ENCODE measurements at places on chromosomes 6 and 20.

- DNase-seq = no peak
Observed at GRCh38 chr6:45689926-45690615, 312.3 kb upstream of the SUPT3H start.

DNA sequence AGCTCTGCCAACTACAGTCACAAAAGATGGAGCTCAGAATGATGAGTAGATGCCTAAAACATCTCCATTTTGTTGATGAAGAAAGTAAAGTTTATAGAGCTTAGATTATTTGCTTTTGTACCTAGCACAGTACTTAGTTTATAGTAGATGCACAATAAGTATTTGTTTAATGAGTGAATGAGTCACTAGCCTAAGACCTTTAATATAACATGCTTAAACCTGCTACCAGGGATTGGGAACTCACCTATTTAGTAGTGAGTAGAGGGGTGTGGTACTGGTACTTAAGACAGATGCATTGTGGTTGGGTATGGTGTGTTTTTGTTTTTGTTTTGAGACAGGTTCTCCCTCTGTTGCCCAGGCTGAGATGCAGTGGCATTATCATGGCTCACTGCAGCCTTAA is 35.8 kb downstream of the TRIM38 start:
- DNase-seq = no peak

GRCh38 chr6:131029626-131030297 is 33.3 kb downstream of the EPB41L2 start:
- DNase-seq = no peak

DNA sequence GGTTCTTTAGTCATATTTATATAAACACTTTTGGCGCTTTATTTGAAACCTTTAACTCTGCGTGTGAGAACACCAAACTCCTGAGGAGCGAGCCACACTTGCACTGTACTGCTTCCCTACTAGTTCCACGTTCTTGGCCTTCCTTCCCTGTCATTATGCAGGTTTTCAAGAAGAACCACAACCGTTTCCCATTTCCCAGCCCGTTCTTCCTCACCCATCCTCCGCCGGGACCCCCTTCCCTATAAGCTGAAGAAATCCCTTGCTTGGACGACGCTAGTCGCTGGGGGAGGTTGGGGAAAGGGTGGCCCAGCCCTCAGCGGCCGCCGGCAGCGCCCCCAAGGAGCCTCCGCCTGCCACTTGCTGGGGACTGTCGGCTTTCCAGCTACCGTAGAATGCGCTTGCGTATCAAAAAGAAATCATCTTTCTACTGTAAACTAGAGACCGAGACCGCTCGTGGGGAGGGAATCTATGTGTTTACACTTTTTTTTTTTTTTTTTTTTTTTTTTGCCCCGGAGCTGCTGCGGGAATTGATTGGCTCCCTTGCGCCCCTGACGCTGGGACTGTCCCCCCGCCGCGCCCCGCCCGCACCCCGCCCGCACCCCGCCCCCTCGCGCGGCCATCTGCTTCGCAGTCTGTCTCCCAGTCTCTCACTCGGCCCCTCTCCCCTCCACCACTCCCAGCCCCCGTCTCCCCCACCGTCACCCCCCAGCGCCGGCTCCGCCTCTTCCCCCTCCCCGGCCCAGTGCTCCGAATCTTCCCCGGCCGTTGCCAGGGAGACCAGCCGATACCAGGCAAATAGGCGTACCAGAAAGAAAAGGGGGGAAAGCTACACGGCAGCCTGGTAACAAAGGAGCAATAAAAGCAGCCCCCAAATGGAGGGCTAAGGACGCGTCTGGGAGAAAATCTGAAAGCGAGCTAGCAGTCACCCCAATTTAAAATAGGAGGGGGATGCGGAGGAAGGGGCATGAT is 2.3 kb upstream of the MARCKS start:
- no peak for DNase-seq

GRCh38 chr6:40563111-40563510 is 24.1 kb downstream of the LRFN2 start:
- DNase-seq = no peak

- no peak for DNase-seq
Observed at GRCh38 chr6:168216751-168217191, 102.8 kb downstream of the DACT2 start.

DNA sequence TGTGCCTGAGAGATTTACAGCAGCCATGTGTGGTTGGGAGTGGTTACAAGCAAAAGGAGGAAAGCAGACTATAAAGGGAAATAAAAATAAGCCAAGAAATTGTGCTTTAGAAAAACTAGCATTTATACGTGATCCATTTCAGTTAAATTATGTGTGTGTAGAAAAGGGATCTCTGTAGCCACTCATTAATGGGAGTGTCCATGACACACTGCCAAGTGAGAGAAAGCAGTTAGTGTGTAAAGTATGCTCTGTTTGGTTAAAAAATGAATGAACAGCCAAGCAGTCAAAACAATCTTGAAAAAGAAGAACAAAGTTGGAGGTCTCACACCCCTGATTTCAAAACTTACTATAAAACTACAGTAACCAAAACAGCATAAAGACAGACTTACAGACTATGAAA is 67.9 kb upstream of the GGTLC1 start:
- DNase-seq = no peak

- DNase-seq = no peak
Observed at GRCh38 chr20:58555078-58555765, 40.0 kb upstream of the APCDD1L start.

GRCh38 chr20:51631953-51632352 is 89.4 kb upstream of the NFATC2 start:
- DNase-seq = no peak

GRCh38 chr6:118319894-118320649 is 228.0 kb upstream of the PLN start:
- no peak for DNase-seq

GRCh38 chr6:137036566-137037300 is 8.0 kb downstream of the IL20RA start:
- no peak for DNase-seq

DNA sequence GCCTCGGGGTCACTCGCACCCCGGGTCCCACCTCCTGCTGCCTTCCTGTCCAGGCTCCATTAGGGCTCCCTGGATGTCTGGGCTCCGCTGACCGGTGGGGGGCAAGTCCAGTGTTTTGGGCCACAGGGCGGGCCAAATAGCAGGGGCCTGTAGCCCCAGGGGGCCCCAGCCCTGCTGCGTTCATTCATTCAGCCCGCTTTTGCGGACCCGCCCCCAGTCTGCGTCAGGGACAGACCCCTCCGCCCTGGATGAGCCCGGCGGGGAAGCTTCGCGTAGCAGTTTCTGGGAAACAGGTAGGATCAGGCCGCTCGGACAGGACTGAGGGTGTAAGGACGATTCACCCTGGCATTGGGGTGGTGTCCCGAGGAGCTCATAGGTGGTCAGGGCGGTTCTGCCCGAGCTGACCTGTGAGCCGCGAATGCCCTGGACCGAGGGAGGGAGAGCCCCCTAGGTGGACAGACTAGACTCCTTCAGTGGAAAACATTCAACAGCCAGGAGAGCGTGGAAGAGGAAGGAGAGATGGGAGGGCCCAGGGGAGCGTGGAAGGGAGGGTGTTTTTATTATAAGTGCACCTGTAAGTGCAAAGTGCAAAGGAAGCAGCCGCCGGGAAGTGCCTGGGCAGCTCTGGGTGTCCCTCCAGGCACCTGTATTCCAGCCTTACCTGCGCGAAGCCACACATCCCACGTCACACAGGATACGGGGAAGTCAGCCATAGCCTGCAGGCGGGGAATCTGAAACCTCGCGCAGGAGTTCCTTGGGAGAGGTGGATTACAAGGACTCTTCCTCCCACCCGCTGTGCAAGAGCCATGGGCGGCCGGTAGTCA is 662 bp downstream of the ENTPD6 start:
- peak; percentile 18 for DNase-seq

- DNase-seq = no peak
Observed at GRCh38 chr6:11260249-11261038, 28.0 kb upstream of the NEDD9 start.

GRCh38 chr6:49826743-49827406 is 39.5 kb downstream of the CRISP1 start:
- DNase-seq = no peak

DNA sequence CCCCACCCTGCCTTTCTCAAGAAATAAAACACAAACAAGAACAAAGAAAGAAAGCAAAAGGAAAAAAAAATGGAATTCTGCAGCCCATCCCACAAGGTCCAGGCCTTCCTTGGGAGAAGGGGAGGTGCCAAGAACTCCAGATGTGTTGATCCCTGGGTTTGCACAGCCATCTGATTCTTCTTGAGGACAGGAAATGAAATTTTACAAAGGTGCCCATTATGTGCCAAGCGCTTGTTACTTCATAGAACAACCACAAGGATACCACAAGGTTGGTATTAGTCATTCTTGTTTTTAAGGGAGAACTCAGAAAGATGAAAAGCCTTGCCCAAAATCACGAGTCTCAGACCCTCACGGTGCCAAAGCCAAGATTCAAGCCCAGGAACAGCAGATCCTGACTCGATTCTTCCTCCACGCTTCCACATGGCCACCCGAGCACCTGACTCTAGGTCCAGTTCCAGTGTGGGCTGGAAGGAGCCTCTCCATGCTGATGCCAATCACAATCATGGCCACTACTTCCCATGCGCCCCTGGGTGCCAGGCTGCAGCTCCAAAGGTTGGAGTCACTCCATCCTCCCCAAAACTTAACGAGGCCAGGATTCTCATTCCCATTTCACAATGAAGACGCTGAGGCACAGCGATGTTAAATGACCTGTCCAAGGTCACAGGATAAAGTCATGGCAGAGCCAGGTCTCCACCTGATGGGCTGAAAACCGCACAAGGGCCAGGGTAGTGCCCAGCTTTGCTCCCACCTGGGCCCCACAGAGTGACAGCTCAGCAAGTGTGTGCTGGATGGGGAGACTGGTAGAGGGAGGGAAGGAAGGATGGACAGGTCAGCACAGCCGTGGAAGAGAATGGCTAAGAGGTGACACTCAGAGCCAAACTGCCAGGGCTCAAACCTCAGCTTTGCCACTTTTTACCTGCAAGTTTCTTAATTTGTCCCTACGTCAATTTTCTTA is 66.7 kb upstream of the TOP1 start:
- DNase-seq = no peak

DNA sequence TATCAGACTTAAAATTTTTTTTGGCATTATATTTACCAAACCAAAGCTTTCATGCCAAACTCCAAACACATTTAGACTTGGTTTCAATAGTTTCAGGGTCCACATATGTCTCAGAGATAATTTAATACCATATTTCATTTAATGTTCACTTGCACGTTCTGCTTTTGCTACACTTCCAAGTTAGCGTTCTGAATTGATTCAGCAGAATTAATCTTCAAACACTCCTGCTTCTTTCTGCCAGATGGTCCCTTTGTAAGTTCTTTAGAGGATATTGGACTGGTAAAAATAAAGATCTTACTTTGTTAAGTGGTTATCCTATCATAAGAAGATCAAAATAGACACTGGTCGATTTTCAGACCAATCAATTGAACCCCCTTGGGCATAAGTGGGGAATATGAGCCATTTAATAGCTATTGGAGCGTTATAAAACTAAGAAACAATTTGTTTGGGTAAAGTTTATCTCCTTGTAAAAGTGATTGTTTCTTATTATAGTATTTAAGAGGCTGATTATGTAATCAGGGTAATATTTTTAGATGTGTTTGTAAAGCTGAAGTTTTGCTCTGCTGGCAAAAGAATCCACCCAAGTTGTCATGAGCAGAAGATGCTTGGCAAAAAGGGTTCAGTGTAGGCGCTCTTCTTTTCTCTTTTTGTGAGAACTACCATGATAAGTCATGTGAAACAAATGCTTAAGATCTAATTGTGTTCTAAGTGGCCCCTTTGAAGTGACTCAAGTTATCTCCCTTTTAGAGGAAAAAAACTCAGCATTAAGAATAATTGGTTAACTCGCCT is 92.2 kb downstream of the MCHR2 start:
- no peak for DNase-seq

DNA sequence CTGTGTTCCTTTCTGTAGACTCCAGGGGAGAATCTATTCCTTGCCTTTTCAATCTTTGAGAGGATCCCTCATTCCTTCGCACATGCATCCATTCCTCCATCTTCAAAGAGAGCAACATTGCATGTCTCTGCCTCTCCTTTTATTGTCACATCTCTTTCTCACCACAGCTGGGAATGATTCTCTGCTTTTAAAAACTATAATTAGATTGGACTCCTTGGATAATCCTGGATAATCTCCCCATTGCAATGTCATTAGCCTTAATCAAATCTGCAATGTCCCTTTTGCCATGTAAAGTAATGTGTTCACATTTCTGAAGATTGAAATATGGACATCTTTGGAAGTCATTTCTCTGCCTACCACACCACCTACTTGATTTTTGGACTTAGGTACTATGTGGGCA is 750.1 kb downstream of the COL12A1 start:
- DNase-seq = no peak

- no peak for DNase-seq
Observed at GRCh38 chr6:75145976-75146375, 59.9 kb downstream of the COL12A1 start.

GRCh38 chr6:38701551-38701950 is 1.4 kb downstream of the GLO1 start:
- no peak for DNase-seq

DNA sequence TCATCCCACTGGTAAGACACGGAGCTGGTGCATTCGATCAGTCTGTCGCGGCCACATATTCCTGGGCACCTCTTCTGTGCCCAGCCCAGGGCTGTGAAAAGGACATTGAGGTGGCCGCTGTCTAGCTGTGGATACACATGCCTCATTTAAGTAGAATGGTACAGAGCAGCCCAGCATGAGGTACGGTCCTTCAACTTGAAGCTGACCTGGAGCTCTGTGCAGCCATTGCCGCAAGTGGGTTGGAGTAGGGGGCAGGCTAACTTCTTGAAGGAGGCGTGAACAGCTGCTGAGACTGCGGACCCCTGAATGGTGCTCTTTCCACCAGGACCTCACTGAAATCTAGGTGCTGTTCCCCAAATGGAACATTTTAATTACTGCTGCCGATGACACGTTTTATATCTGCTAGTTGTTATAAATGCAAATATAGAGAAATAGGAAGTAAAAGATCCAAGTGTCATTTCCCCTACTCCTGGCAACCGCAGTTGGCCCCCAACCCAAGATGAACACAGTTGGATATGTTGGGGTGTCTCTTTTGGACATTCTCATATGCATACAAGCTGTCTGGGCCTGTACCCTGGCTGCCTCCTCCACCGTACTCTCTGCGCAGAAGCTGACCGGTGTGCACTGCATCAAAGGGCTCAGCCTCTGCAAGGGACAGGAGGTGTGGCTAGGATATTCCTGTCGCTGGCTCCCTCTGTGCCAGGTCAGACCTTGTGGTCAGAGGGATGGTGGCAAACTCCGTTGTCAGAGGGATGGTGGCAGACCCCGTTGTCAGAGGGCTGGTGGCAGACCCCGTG is 86.1 kb downstream of the CDC5L start:
- no peak for DNase-seq
